KBM-7 (cell line): ENCODE measurements at places on chromosomes 7 and 10.

GRCh38 chr10:51800121-51800520 lies 100.7 kb upstream of the CSTF2T start:
- no peak for DNase-seq

GRCh38 chr7:87448388-87448787 lies 27.1 kb downstream of the ABCB4 start:
- peak; percentile 28 for DNase-seq

DNA sequence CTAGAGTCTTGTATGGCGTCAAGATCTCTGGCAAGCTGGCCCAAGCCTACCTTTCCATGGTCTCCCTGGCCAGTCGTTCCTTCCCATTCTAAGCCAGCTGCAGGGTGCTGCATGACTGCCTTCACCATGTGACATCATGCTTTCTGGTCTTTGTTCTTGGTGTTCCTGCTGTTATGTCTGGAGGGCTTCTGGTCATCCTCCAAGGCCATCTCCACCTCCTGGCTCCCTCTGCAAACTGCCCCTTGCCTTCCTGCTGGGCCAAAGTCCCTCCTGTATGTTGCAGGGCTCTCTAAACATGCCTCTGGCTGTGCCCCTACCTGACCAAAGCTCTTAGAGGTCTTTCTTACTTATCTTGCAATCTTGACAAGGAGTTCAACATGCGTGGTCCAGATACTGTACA lies 44.4 kb upstream of the SHH start:
- DNase-seq = no peak

GRCh38 chr10:124342136-124342820 lies 76.4 kb downstream of the OAT start:
- no peak for DNase-seq

DNA sequence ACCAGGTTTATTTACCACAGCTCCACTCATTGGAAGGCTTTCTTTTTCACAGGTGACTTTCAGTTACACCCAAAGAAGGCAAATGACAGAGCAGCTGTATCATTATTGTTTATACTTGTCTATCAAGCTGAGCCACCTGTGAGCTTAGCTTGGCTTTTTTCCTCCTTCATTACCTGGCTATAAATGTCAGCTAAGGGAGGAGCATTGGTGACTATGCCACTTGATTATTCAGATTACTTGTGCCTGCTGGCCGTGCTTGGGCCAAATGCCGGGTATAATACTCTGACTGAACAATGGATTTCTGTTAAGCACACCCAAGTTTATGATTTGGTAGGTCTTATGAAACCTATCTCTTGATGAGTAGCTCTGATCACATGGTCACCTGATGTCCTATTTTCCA lies 9.9 kb upstream of the GNAT3 start:
- DNase-seq = no peak

GRCh38 chr10:131792011-131792651 lies 108.7 kb upstream of the PPP2R2D start:
- DNase-seq = no peak

DNA sequence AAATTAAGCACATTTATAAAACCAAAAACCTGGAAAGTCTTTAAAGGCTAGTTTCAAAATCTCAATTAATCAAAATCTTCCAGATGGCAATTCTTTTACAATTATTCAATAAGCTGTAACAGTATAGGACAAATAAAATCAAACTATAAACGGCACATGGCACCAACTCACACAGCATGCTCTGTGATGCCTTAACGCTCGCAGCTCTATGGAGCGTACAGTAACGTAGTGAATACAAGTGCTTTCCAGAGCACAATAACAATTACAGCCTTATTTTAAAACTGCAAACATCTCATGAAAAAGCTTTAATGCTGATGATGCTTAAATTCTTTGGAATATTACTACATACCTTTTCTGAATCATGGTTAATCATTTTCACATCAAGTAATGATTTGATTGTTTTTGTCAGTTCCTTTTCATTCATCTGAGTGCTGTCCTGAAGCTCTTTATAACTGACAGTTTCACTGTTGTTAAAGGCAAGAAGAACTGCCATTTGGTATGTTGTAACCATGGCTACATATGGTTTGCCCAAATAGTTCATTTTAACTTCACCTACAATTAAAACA lies 74.2 kb downstream of the CUL2 start:
- DNase-seq = no peak

DNA sequence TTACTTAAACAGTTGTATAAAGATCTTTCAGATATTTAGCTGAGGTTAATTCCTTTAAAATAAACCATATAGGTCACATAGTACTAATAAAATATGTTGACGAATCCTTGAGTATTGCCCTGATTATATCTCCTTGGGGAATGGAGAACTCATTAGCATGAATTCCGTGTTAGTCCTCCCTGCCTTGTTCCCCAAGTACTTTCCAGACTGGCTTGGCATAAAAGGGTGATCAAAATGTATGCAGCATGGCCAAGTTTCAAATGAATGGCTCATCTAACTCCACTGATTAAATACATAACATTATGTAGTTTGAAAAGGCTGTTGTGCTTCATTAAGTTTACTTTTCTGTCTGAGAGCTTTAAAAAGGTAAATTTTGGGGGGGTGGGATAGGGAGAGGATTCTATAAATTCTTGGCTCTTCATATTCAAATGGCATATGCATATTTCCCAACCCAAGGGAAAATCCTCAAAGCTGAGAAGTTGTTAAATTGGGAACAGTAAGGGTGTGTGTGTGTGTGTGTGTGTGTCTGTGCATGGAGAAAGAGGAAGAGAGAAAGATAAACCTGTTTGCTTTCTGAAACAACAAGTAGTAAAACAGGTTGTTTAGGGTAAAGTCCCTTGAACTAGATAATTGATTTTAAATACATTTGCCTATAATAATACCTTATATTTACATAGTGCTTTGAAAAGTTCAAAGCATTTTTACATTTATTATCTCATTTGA lies 4.8 kb upstream of the ADD3 start:
- no peak for DNase-seq

GRCh38 chr10:62264702-62265436 lies 3.8 kb downstream of the RTKN2 start:
- DNase-seq = peak; percentile 77

DNA sequence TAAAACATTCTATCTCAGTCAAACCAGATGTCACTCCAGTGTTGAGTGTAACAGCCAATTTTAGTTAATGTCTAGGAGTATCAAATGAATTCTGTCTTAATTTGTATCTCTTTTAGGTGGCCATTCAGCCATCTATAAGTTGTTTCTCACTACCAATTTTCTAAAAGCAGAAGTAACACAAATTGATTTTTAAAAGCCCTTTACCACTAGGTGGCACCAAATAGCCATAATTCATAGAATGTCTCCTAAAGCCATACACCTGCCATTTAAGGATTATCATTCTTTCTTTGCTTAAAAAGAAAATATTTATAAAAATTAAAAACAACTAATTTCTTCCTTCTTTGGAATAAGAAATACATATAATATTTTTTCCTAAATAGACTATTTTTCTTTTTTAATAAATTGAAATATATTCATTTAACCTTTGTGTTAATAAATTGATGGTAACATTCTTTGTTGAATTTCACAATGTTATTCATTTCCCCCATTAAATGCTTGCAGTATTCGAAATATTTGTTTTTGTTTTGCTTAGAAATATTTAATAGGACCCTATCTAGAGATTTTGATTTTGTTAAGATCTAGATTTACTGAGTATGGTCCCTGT lies 107.8 kb upstream of the PPP1R3A start:
- DNase-seq = peak; percentile 78

GRCh38 chr10:81918766-81919165 lies 43.8 kb downstream of the NRG3 start:
- DNase-seq = no peak

- no peak for DNase-seq
These were observed 43.8 kb upstream of the ZNF438 start for GRCh38 chr10:31075434-31075833.

DNA sequence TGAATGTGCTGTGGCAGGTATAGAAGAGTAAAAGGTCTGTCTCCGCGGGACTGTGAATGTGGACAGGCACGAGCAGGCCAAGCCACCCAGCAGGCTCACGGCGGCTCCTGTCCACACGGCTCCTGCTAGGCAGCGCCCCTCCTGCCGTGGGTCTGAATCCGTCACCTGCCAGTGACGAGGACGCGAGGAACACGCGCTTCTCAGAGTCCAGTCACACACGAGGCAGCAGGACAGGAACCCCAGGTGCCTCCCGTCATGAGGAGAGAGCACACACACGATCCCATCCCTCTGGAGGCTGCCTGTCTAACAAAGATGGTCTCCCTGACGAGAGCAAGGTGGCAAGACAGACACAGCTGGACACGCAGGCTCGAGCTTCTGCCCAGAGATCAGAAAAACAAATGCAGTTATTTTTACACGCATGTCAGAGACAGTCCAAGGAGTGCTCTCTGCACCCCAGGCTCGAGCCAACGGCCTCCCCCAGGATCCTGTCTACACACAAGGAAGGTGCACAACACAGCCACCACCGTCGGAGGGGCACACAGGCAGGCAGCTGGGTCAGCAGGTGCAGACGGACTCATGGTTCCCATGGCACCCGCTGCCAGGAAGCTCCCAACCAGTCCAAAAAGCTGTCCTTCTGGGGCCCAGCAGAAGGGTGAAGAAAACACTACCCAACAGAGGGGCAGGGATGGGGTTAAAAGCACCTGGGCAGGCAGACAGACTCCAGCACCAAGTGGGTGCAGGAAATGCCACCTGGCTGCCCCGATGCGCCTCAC lies 103.2 kb downstream of the MAD1L1 start:
- DNase-seq = no peak

- DNase-seq = no peak
These were observed 3.3 kb downstream of the CRYGN start for GRCh38 chr7:151436446-151437158.

- no peak for DNase-seq
These were observed 531.8 kb downstream of the KCNMA1 start for GRCh38 chr10:77105761-77106221.

DNA sequence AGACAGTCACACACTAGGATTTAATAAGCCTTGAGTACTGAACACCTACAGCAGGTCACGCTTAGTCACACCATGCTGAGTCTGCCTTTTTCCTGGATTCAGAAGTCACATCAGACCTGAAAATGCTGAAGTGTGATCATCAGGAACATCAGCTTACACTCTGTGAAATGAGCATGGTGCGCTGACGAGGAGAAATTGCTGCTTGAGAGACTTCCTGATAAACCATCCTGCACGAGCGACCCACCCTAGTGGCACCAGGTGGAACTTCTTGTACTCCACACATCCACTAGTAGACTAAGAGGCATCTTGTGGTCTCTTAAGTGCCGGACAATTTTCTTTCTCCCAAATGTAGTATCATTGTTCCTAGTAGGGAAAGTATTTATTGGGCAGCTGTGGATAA lies 51.8 kb upstream of the MRLN start:
- DNase-seq = peak; percentile 61

DNA sequence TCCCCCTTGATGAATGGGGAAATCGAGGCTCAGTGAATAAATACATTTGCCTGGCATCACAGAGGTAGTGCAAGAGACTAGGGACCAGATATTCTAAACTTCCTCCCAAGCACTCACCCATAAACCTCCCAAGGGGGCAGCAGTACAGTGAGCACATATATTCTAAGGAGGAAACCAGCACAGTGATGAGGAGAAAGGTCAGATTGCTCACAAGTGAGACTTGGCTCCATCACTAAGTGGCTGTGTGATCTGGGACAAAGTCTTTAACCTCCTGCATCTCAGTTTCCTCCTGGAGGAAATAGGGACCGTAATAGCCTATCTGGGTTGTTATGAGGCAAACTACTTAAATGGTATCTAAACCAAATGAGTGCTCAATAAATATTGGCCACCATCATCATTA lies 4.3 kb downstream of the PLXNA4 start:
- no peak for DNase-seq

DNA sequence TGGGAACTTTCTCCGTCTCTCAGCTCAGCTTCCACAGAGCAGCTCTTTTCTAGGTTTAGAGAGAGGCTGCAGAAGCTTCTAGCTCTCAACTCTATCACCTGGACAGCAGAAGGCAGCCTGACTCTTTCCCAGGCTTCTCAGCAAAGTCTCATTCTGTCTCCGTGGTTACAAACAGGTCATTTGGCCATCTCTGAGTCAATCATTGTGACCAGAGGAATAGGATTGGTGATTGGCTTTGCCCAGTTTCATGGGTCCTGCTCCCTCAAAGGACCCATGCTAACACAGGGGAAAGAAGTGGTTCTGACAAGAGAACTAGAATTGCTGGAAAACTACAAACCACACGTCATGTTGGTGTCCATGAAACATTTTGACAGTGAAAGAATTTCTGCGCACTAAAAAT lies 43.6 kb downstream of the PRR15 start:
- no peak for DNase-seq

DNA sequence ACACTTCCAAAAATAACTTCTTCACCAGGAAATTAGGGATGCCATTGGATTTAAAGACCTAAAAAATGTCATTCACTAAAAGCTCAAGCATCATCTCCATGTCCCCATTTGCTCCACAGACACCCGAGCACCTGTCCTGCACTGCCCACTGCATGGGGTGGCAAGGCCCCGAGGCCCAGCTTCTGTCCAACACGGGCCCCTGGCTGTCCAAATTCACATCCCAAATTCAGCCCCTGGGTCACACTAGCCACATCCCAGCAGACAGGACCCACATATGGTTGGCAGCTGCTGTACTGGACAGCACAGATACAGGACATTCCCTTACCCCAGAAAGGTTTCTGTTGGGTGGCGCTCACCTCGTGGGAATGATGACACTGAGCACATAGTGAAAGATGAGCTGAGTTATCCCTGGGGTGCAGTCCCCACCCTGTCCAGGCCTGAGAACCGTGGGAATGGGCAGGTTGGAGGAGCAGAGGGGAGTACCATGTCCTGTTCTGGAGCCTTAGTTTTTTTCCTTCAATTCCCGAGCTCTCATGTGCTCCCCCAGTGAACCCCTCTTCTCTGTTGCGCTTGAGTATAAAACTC lies 55.3 kb downstream of the CSGALNACT2 start:
- DNase-seq = no peak

GRCh38 chr10:124145109-124145870 lies 51.9 kb upstream of the CHST15 start:
- peak; percentile 46 for DNase-seq

DNA sequence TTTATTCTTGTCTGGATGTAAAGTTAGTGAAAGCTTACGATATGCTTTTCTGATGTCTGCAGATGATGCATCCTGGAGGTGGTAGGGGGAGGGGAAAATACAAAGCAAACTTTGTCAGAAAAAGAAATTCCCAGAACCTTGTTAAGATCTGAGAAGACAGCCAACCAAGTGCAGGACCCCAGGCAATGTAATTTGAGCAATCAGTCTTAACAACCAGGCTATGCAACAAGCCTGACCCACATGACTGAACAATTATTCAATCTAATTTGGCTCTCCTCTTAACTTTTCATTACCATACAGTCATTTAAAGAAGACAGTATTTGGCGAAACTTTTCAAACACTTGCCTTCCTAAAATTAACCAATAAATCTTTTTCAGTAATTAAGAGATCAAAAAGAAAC lies 74.5 kb downstream of the DNAJC1 start:
- no peak for DNase-seq

GRCh38 chr7:141184532-141185190 lies 110.8 kb downstream of the TMEM178B start:
- DNase-seq = no peak

GRCh38 chr10:94859086-94859485 lies 79.4 kb upstream of the CYP2C9 start:
- no peak for DNase-seq
